Psoas muscle (tissue), 8 donors: ENCODE measurements at places on chromosomes 7 and 10. TPM values are rescaled to one million over a fixed set of nuclear protein-coding genes. Genes with fewer than 3 reads are reported as not detected.

GRCh38 chr7:142461437-142461836 is 203.6 kb upstream of the PRSS58 start:
- H3K36me3 ChIP-seq: no peaks in the 10 kb centered on the region
- no peak overlapping the region for H3K4me3 ChIP-seq
- peaks cover 7% of the 10 kb centered on the region for H3K4me1 ChIP-seq
- no peaks in the 10 kb centered on the region for H3K27me3 ChIP-seq

- H3K27ac ChIP-seq: no peak overlapping the region
- no peaks in the 10 kb centered on the region for H3K27me3 ChIP-seq
- H3K4me1 ChIP-seq: no peaks in the 10 kb centered on the region
- no peaks in the 10 kb centered on the region for H3K36me3 ChIP-seq
- no peak overlapping the region for H3K4me3 ChIP-seq
- no peak for DNase-seq
Measured at GRCh38 chr10:117441812-117442443, 66.7 kb upstream of the PDZD8 start.

GRCh38 chr7:12244129-12244528 is 33.0 kb downstream of the TMEM106B start:
- no peaks in the 10 kb centered on the region for H3K4me1 ChIP-seq
- no peak overlapping the region for H3K4me3 ChIP-seq
- DNase-seq: no peak
- H3K36me3 ChIP-seq: no peaks in the 10 kb centered on the region
- H3K27ac ChIP-seq: no peak overlapping the region

DNA sequence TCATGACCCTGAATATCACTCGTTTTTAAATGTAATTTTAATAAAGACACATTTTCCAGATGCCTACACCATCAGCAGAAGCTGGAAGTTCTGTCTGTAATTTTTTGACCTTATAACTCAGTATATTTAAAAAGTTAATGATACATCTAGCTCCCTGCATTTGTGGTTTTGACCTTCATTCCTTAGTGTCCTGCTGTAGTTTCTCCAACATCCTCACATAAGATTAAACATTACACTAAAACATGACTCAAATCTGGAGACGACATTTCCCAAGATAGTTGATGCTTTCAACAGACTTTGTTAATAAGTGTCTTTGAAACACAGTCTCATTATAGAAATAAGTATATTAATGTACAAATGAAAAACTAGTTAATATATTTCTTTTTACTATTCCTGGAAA is 363.1 kb downstream of the POM121L12 start:
- H3K27me3 ChIP-seq: no peaks in the 10 kb centered on the region
- no peak overlapping the region for H3K4me3 ChIP-seq
- no peaks in the 10 kb centered on the region for H3K4me1 ChIP-seq
- H3K36me3 ChIP-seq: no peaks in the 10 kb centered on the region

DNA sequence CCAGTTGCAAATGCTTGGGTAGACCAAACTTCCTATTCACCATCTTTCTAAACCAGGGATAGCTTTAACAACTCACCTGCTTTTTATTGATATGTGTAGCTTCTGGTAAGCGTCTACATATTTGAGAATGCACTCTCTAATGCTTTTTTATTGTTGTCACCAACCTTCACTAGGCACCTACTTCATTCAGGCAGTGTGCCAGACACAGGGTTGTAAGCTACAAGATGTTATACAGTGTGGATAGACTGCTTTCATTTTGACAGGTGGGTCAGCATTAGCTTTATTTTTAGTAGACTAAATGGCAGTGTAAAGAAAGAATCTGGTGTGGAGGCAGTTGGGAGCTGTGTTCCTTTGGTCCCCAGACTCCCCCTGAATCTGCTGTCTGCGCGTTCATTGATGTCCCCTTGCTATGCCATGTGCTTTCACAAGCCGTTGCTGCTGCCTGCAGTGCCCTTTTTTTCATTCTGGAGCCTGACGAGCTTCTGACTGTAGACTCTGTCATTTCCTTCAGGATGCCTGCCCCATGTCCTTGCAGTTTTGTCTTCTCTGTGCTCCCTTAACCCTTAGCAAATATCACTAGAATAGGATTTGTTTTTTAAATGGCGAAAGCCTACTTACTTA is 32.1 kb downstream of the NRF1 start:
- no peaks in the 10 kb centered on the region for H3K36me3 ChIP-seq
- no peak overlapping the region for H3K27ac ChIP-seq
- H3K4me1 ChIP-seq: peaks cover 15% of the 10 kb centered on the region
- no peaks in the 10 kb centered on the region for H3K27me3 ChIP-seq
- H3K4me3 ChIP-seq: no peak overlapping the region
- no peak for DNase-seq

GRCh38 chr10:76632767-76633051 is 1004.9 kb downstream of the KCNMA1 start:
- no peaks in the 10 kb centered on the region for H3K4me1 ChIP-seq
- no peak overlapping the region for H3K4me3 ChIP-seq
- H3K27me3 ChIP-seq: no peaks in the 10 kb centered on the region
- no peaks in the 10 kb centered on the region for H3K36me3 ChIP-seq
- H3K27ac ChIP-seq: no peak overlapping the region

DNA sequence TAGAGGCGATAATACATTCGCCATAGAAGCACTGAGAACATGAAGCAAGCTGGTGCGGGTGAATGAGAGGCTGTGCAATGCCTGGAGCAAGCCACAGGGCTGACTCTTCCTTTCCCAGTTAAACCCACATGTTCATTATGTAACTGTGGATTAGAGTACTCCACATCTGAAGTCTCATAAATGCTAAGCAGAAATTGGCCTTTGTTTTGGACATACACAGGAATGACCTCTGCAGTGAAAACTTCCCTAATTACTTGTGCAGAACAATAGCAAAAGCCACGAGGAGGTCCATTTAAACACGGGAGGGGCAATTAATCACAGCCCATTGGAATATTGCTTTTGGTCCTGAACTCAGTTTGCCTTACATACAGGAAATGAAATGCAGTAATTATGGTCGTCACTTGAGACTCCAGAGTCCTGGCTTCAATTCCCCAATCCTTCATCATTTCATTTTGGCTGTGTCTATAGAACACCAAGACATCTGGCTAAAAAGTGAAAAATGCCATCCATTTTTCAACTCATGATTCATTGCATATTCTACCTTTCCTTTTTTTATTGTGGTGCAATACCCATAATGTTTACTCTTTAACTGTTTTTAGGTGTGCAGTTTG is 78.7 kb upstream of the CXCL12 start:
- H3K4me1 ChIP-seq: no peaks in the 10 kb centered on the region
- no peaks in the 10 kb centered on the region for H3K27me3 ChIP-seq
- H3K36me3 ChIP-seq: no peaks in the 10 kb centered on the region
- DNase-seq: no peak

GRCh38 chr7:23357190-23358093 is 58.3 kb downstream of the MALSU1 start:
- H3K27ac ChIP-seq: no peak overlapping the region
- H3K36me3 ChIP-seq: no peaks in the 10 kb centered on the region
- H3K27me3 ChIP-seq: no peaks in the 10 kb centered on the region
- H3K4me3 ChIP-seq: no peak overlapping the region
- H3K4me1 ChIP-seq: no peaks in the 10 kb centered on the region

DNA sequence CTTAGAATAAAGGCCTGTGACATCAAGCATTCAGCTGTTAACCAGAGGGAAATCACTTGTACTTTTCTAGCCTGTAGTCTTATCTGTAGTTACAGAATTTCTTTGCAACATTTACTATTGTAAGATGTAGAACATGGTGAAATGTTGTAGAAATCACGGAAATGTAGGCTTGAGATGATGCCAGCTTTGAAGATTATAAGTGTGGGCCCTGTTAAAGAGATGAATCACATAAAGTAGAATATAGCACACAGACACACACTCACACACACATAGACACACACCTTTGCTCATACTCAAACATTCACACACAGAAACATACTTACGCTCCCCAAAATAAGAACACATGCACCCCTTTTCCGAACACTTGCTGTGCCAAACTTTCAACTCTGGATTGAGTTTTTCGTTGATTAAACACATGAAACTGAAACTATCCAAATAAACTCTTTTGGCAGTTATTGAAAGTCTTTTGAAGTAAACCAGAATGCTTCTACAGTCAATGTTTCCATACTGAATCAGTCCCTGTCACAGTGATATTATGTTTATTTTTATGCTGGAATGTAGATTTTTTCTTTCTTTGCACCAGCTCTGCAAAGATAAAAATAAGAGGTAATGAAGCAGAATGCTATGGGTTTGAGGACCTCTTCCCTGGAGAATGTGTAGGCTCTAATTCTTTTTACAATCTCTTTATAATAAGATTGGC is 230.3 kb upstream of the MEOX2 start:
- no peaks in the 10 kb centered on the region for H3K36me3 ChIP-seq
- no peaks in the 10 kb centered on the region for H3K4me1 ChIP-seq
- DNase-seq: no peak
- H3K27ac ChIP-seq: no peak overlapping the region

GRCh38 chr7:106347229-106347833 is 62.5 kb upstream of the NAMPT start:
- no peak overlapping the region for H3K4me3 ChIP-seq
- H3K36me3 ChIP-seq: no peaks in the 10 kb centered on the region
- DNase-seq: no peak
- no peaks in the 10 kb centered on the region for H3K27me3 ChIP-seq
- no peak overlapping the region for H3K27ac ChIP-seq
- H3K4me1 ChIP-seq: no peaks in the 10 kb centered on the region

The ASIC3 gene
- 4.7 TPM for total RNA-seq

The TMEM273 gene
- total RNA-seq: 7.7 TPM

The IRF5 gene
- 1.3 TPM for total RNA-seq

The GIMAP7 gene
- 11.1 TPM for total RNA-seq

The PRLHR gene
- total RNA-seq: not detected

The PNPLA8 gene
- 59.3 TPM for total RNA-seq

The TWIST1 gene
- total RNA-seq: not detected

The CTAGE8 gene
- 0.15 TPM for total RNA-seq

The KLF14 gene
- 0.34 TPM for total RNA-seq
